ENCODE measurements at places on chromosomes 7 and 10.
A peak's percentile ranks its signal among the peaks of the same experiment; 100 is the strongest.

DNA sequence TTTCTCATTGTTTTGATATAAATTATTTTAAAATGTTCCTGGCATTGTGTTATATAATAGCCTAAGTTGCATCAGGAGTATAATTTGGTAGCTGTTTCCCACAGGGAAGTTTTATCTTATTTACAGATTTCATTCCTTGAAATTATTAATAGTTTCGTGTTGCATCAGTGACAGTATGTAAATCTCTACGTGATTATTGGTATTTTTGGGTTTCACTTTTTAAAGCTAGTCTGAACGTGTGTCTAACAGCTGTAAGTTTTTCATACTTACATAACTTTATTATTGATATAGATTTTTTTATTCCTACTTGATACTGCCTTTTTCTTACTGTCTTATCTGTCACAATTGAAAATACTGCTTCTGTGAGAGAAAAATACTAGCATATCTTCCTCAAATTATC is 167.9 kb downstream of the PHF14 start:
- no peak for DNase-seq

DNA sequence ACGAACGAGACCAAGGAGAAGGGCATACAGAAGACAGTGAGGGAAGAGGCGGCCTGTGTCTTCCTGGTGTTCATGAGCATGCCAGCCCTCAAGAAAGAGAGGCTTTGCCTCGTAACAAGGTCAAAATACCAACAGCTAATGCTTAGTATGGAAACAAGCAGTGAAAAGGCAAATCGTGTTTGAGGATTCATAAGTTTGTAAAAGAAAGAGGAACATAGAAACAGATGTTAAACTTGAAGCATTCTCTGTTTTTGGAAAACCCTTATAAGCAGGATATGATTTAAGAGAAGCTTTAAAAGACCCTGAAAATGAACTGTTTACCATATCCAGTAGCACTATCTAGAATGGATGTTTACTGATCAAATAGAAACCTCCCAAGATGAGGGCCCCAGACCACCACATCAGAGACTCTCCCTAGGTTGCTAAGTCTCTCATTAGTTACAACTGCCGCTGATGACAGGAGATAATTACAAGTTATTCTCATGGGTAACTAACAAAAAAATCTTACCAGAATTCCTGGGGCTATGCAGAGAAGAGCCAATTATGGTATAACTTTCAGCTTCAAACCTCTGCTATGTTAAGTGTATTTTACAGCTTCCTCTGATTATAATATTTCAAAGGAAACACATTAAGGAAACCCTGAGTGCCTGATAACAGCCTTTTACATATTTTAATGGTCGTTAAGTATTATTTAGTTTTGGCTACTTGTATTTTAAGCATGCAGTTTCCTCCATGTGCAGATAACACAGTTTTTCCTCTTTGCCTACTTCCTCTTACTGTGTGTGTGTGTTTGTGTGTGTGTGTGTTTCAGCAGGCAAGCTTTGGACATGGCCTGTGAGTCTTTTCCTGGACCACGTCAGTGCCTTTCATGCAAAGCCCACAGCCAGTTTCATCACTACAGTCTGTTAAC is 17.9 kb downstream of the JCAD start:
- DNase-seq, result no peak

DNA sequence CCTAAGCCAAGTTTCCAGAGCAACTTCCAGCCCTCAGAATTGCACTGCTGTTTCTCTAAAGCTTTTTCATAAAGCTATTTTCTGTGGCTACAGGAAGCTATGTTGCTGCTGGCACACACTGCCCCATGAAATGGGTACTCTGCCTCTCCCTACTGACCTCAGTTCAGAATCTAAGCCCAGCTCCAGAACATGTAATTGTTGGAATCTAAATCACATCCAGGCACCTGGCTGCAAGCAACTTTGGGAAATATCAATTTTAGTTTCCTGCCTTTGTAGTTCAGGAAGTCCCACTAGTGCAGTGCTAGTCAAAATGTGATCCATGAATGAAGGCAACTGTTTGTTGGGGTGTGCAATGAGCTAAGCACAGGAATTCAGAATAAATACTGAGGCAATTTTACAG is 226.2 kb downstream of the THSD7A start:
- no peak for DNase-seq

DNA sequence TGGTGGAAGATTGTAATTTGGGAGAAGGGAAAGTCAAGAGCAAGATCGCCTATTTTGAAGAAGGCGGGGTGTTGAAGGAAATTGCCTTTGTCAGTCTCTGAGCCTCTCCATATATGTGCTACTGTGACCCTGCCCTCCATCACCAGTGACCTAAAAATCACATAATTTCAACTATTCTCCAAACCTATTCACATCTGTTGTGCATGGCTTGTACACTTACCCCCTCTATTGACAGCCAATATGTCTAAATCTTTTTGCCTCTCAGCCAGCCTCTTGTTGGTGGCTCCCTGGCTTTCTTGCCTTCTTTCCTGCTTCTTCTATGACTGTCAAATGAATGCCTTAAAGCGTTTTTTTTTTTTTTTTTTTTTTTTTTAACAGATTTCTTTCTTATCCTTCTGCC is 295.6 kb downstream of the AUTS2 start:
- DNase-seq, result no peak

DNA sequence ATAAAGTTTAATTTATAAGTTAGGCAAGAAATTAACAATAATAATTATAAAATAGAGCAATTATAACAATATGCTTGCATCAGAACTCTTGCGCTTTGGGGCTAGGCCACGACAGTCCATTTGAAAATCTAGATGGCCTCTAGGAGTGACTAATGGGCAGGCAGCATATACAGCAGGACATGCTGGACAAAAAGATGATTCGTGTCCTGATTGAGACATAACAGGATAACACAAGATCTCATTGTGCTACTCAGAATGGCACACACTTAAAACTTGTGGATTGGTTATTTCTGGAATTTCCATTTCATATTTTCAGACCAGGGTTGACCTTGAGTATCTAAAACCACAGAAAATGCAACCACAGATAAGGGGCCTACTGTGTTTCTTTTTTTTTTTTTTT is 27.5 kb downstream of the CTNNA3 start:
- no peak for DNase-seq

DNA sequence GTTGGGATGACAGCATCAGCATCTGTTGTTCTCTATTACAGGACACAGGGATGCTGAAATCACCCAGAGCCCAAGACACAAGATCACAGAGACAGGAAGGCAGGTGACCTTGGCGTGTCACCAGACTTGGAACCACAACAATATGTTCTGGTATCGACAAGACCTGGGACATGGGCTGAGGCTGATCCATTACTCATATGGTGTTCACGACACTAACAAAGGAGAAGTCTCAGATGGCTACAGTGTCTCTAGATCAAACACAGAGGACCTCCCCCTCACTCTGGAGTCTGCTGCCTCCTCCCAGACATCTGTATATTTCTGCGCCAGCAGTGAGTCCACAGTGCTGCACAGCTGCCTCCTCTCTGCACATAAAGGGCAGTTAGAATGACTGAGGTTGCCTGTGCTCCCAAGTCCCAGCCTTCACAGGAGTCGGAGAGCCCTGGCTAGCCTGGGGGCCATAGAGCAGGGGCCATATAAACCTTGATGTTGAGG is 142.2 kb upstream of the PRSS58 start:
- DNase-seq, result no peak

GRCh38 chr7:46603780-46604179 is 682.7 kb upstream of the IGFBP3 start:
- DNase-seq, result peak; percentile 52

GRCh38 chr10:60042914-60043313 is 136.6 kb upstream of the CCDC6 start:
- no peak for DNase-seq

- no peak for DNase-seq
These were observed 136.0 kb downstream of the CUL2 start for GRCh38 chr10:34954142-34954541.

DNA sequence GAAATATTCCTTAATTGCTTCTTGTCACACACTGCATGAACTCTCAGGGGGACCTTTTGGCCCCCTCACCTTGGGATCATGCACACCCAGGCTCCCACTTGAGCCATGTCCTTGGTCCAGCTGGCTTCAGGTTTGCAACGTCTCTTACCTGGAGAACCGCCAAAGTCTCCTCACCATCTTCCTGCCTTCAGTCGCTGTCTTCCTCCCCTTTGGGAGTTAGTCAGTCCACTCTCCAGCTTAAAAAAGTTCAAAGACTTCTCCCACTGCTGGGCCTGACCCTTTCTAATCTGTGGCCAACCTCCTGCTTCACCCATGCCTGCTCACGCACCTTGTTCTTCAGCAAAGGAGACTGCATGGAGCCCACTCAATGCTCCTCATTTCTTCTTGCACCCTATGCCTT is 82.6 kb upstream of the LRRC4 start:
- no peak for DNase-seq

- DNase-seq, result no peak
These were observed 4.9 kb downstream of the LRRC17 start for GRCh38 chr7:102917436-102918353.

DNA sequence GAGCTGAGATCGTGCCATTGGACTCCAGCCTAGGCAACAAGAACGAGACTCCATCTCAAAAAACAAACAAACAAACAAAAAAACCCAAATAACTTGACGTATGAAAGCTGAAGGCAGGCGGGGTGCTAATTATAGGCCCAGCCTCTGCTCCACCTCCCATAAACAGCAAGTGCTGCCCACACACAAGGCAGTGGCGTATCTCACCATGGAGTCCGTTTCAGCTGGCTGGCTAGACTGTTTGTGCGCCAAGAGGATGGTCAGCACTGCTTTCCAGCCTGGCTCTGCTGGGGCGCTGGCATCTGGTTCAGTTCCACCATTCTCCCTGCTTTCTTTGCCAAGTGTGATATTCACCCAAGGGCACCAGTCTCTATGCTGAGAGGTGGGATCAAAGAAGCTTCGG is 29.1 kb downstream of the ZC3HC1 start:
- no peak for DNase-seq

- DNase-seq, result no peak
These were observed 22.6 kb upstream of the CPN1 start for GRCh38 chr10:100104300-100104699.

GRCh38 chr10:10677479-10677878 is 340.2 kb upstream of the CELF2 start:
- peak; percentile 2 for DNase-seq

DNA sequence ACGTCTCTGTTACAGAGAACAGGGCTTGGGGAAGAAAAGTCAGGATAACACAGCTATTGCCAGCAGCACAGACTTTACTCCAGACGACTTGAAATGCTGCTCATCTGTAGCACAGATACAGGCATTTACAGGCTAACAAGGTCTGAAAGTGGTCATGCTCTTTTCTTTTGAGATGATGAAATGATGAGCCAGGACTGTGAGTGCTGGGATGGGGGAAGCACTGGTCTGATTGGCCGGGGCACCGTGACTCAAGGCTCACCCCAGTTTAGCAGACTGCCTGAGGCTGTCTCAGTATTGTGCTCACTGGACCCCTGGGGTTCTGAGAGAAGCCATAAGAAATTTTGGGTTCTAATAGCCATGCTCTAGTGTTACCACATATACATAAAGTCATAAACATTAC is 12.4 kb downstream of the SMKR1 start:
- no peak for DNase-seq

DNA sequence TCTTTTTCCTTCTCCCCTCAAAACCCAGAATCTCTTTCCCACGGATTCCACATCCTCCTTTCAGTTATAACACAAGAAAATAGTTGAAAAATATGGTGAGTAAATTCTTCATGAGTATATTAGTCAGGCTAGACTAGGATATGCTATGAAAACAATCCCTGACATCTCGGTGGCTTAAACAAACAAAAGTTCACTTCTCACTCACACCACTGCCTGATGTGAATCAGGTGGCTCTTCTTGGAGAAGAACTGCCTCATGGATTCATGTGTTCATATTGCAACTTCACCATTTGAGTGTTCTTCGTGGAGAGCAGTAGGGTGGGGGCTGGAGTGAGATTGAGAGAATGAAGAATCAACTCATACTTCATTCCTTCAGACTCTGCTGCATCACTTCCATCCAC is 204.1 kb downstream of the PHF14 start:
- no peak for DNase-seq

GRCh38 chr7:109246330-109247077 is 676.8 kb downstream of the DNAJB9 start:
- DNase-seq, result no peak

DNA sequence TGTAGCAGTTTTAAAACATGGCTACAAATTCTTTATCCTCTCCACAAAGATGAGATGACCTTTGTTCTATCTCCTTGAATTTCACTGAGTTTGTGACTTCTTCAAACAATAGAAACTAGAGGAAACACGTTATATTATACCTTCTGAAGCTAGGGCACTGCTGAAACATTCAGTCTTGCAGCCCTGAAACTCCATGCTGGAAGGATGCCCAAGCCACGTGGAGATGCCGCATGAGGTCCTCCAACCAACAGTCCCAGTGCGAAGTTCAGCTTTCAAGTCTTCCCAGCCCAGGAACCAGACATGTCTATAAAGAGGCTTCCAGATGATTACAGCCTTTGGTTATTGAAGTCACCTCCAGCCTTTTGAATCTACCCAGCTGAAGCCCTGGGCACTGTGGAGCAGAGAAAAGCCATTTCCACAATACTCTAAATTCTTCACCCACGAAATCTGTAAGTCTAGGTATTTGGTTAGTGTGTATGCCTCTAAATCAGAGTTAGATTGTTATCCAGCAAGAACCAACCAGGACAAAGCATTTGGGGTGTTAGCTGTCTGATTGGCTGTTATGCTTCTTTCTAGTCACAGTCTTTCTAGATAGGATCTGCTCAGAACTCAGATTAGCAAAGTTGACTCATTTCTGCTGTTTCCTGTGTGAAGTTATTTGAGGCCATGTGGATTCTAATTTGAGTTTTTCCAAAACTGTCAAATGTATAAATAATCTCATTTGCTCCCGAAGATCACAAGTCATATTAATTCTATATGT is 186.5 kb upstream of the TMEM72 start:
- no peak for DNase-seq

DNA sequence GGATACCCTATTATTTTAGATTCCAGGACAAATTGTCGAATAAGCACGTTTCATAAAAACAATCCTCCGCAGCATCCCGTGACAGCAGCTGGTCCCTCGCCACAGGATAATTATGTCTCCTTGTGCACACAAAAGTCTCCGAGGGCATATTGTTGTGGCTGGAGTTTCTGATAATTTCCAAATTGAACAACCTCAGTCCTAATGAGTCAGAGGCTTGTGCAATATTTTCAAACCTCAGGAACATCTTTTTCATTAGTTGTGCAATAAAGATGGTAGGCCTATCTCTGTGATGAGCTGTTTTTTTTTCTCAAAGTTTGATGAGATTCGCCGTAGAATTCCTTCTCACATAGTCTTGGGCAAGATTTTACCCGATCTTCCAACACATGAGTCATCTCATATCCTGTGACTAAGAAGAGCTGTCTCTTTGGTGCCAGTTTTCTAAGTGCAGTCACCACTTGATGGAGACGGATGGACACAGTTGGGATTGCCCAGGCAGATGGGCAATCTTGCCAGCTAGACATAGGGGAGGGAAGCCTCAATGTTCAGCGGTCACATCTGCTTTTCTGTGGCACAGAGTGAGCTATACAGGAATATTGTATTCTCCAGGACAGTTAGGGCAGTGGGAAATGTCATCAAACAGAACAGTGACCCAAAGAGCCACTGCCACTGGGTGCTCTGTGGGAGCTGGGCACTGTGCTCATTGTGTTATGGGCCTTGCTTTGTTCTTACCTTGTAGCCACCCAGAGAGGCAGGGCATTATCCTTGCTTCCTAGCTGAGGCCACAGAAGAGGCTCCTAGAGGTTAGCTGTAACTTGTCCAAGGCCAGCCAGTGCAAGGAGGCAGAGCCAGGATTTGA is 7.8 kb downstream of the HTRA1 start:
- DNase-seq, result no peak

Data from SHP77 (cell line).